Activated naive CD4-positive, alpha-beta T cell treated with anti-CD3 and anti-CD28 coated beads, Interleukin-2, amount 50 U/mL, for 72 hours (primary cell): ENCODE measurements at places on chromosomes 13 and 19.

DNA sequence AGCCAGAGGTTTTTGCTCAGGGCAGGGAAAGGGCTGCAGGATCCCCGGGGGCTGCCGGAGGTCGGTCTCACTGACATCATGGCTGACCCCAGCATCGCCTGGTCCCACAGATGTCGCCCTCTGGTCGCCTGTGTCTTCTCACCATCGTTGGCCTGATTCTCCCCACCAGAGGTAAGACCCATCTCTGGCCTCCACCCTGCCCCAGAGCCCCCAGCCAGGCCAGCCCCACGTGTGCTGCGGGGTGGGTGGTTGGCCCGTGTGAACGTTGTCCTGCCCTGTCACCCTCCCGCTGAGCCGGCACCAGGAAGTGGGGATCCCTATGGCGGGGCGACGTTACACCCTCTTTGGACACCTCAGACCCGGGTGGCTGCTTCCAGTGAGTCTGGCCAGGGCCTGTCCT, 906 bp downstream of the FXYD5 start:
- peak; percentile 38 for DNase-seq

DNA sequence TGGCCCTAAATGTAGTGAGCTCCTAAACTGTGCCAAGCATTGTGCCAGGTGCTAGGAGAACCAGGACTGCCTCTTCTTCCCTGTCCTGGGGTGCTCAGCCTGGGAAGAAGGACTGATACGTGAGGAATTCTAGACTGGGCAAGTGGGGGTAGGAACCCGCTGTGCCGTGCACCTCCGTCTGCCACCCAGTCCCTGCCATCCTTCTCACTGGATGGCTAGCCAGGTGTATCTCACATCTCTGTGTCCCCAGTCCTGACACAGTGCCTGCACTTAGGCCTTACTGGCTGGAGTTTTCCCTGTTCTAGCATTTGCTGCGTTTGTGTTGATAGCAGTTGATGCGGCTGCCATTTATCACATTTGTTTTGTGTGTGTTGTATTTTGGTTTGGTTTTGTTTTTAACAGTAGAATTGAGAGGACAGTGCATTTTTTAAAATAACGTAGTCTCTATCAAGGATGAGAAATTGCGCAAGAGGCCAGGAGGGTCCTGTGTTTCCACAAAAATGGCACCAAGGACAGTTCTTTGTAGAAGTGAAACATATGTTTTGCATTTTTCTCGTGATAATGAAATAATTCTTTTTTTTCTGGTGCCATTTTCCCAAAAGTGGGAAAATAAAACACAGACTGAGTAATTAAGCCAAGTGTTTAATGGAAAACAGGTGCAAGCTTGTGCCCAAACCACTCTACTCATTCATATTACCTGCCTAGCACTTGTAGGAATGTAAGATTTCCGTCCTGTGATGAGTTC, 4.7 kb upstream of the GPR183 start:
- DNase-seq, result no peak

DNA sequence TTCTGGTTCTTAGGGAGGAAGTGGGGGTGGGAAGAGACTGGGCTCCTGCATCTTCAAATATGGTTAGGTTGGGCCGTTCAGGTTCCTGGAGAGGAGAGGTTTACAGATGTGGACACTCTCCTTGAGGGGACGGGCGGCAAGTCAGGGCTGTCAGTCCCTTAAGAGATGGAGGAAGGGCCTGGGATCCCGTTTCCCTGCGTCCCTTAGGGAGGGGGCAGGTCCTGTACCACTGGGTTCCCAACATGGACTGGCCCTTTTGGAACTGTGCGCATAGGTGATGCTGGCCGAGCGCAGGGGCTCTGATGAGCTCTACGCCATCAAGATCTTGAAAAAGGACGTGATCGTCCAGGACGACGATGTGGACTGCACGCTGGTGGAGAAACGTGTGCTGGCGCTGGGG, 10.9 kb upstream of the CACNG7 start:
- DNase-seq, result no peak

GRCh38 chr13:40622246-40622645, 44.2 kb downstream of the FOXO1 start:
- no peak for DNase-seq

- no peak for DNase-seq
These were observed 36.4 kb downstream of the ATP11A start for GRCh38 chr13:112726016-112726767.

DNA sequence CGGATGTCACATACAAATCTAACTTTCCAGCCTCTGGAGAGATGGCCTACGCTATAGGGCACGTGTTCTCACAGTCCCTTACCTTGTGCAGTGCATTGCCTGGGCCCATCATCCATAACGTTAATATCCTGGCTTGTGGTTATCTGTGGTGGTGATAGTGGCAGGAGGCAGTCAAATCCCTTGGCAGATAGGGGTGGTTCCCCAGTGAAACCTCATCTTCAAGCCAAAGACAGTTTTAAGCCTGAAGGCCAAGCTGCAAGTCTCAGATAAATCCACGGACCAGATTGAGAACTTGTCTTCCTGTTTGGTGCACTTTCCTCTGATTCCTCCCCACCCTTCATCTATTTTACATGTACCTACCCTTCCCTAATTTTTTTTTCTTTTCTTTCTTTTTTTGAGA, 4.3 kb upstream of the FBXO17 start:
- no peak for DNase-seq

- DNase-seq, result no peak
These were observed 63.1 kb downstream of the SLITRK1 start for GRCh38 chr13:83819156-83819555.

GRCh38 chr13:43558939-43559338, 227.8 kb downstream of the ENOX1 start:
- DNase-seq, result no peak

DNA sequence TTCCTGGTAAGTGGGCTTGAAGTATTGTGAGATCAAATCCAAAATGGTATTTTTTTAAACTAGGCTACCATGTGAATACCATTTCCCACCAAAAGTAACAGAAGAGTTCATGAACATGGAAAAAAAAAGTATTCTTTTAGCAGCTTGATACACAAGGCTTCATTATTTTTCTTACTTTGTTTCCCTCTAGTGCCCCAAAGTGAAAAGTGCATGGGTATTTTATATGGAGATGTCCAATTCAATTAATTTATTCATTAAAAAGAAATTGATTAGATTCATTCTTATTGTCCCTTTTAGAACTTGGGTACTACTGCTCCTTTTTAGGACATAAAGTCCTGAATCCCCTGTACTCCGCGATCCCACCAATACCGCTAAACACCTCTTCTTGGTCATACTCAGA, 28.6 kb upstream of the SCEL start:
- DNase-seq, result no peak

DNA sequence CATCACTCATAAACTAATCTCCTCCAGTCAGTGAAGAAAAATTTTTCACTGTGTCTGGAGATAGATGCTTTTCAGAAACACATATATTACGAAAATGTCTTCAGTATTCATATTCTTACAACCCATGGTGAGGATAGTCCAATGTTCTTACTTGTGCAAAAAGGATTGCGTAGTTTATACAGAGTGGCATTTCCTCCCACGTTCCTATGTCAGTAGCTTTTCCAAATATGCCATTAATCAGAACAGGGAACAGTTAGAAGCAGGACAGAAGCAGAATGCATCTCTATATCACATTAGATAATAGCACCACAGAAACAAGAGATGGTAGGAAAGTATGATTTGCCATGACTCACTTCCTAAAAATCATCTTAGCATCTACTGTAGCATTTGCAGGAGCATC, 282.9 kb downstream of the SLITRK5 start:
- DNase-seq, result no peak

- no peak for DNase-seq
These were observed 593.5 kb downstream of the KCTD12 start for GRCh38 chr13:76292726-76293125.

GRCh38 chr19:47122359-47123335, 8.0 kb upstream of the SAE1 start:
- no peak for DNase-seq

- DNase-seq, result no peak
These were observed 25.6 kb downstream of the LRCH1 start for GRCh38 chr13:46578590-46578975.

DNA sequence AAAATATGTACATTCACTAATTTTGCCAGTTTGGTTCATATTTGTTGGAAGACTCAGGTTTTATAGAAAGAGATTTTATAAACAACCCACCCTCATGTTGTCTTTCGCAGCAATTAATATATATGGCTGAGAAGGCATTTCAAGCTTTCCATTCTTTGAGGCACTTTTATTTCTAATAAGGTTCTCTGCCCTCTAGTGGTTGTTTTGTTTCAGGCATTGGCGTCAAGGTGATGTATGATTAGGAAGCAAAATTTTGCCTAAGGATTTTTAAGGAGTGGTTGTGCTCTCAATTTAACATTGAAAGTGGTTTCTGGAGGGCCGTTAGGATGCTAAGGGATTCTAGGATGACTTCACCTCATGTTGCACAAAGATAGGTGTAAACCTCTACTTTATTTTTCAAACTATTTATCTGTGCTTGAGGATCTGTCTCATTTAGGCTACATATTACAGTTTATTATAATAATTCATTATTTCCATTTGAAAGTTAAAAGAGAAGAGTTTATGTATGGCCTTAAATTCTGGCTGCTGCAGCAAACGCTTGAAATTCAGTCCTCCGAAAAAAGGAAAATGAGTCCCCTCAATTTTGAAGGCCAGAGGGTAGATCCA, 35.9 kb downstream of the OXGR1 start:
- DNase-seq, result no peak

GRCh38 chr19:3670796-3671679, 29.2 kb downstream of the PIP5K1C start:
- no peak for DNase-seq

- DNase-seq, result no peak
These were observed 12.0 kb downstream of the TMTC4 start for GRCh38 chr13:100662468-100663211.

- DNase-seq, result no peak
These were observed 6.2 kb downstream of the QTRT1 start for GRCh38 chr19:10707440-10707839.
